ENCODE measurements at places on chromosomes 4 and X. TPM values are rescaled to one million over a fixed set of nuclear protein-coding genes. Genes with fewer than 3 reads are reported as not detected.

- no peak for DNase-seq
Measured at GRCh38 chr4:130124066-130124465, 1028.1 kb downstream of the C4orf33 start.

DNA sequence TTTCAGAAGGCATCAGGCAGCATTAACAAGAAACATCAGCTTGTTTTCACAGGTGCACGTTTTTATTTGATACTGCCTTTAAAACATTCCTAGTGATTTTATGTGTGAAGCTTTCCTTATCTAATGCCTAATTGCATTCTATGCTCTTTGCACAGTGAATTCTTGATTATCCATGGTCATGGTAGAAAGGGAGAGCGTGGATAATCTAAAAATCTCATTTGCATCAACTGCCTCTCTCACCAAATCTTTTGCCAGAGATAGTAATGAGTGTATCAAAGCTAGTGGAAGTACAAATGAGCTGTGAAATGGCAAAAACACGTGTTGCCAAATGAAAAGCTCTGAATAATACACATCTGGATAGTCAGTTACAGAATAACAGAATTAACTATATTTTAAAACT, 170.5 kb downstream of the NAA11 start:
- no peak for DNase-seq

DNA sequence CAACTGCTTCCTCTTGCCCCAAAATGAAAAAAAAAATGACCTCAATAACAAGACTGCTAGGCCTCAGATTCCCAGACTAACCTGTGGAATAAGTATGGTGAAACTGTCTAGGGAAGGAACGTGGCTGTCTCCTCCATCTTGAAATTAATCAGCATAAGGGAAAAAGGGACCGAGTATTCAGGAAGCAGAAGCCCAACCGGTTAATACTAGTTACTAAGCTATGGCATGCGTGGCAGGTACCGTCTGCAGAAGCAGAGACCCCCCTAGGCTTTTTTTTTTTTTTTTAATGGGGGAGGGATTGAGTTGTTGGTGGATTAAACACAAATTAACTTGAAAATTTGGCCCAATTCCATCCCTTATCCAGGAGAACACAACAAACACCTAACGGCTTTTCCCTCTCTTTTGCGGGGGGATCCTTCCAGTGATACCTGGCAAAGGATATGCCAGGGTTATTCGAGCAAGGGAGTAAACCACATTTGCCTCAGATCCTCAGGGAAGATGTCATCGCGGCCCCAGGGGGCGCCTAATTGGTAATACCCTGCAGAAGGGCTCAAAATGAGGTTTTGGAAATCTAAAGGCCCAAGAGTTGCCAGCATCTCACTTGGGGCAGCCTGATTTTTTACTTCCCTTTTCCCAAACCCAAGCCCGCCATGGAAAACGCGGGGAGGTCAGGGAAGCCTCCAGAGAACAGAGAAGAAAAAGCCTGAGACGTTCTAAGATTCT, 893 bp downstream of the RLIM start:
- DNase-seq: no peak

GRCh38 chr4:25654031-25654970, 1.4 kb upstream of the SLC34A2 start:
- no peak for DNase-seq

The PAGE5 gene
- polyA plus RNA-seq: not detected

The SMARCA5 gene
- polyA plus RNA-seq: 115 TPM

Data from renal cortex interstitium (tissue), 15 donors.